ENCODE measurements at places on chromosomes 11 and 22.

- peak; percentile 66 for DNase-seq
- H3K4me3 ChIP-seq, result no peak overlapping the region
- no peak overlapping the region for H3K27ac ChIP-seq
- no peaks in the 10 kb centered on the region for H3K27me3 ChIP-seq
Observed at GRCh38 chr22:35023692-35024363, 42.1 kb upstream of the ISX start.

GRCh38 chr22:19546680-19547079, 22.5 kb upstream of the CLDN5 start:
- no peaks in the 10 kb centered on the region for H3K4me1 ChIP-seq
- H3K36me3 ChIP-seq, result no peaks in the 10 kb centered on the region
- H3K27me3 ChIP-seq, result no peaks in the 10 kb centered on the region
- no peak overlapping the region for H3K4me3 ChIP-seq
- no peak for DNase-seq

GRCh38 chr11:120121914-120122473, 15.9 kb downstream of the TRIM29 start:
- H3K36me3 ChIP-seq, result no peaks in the 10 kb centered on the region
- H3K27me3 ChIP-seq, result peaks cover 3% of the 10 kb centered on the region
- H3K4me3 ChIP-seq, result no peak overlapping the region
- no peak for DNase-seq

- no peak overlapping the region for H3K27ac ChIP-seq
- no peak for DNase-seq
- no peak overlapping the region for H3K4me3 ChIP-seq
Observed at GRCh38 chr22:30211124-30211820, 35.3 kb downstream of the LIF start.

- H3K4me1 ChIP-seq, result no peaks in the 10 kb centered on the region
- no peaks in the 10 kb centered on the region for H3K27me3 ChIP-seq
- no peak overlapping the region for H3K4me3 ChIP-seq
- DNase-seq, result no peak
- no peak overlapping the region for H3K27ac ChIP-seq
Observed at GRCh38 chr11:92536883-92537282, 312.3 kb downstream of the FAT3 start.

DNA sequence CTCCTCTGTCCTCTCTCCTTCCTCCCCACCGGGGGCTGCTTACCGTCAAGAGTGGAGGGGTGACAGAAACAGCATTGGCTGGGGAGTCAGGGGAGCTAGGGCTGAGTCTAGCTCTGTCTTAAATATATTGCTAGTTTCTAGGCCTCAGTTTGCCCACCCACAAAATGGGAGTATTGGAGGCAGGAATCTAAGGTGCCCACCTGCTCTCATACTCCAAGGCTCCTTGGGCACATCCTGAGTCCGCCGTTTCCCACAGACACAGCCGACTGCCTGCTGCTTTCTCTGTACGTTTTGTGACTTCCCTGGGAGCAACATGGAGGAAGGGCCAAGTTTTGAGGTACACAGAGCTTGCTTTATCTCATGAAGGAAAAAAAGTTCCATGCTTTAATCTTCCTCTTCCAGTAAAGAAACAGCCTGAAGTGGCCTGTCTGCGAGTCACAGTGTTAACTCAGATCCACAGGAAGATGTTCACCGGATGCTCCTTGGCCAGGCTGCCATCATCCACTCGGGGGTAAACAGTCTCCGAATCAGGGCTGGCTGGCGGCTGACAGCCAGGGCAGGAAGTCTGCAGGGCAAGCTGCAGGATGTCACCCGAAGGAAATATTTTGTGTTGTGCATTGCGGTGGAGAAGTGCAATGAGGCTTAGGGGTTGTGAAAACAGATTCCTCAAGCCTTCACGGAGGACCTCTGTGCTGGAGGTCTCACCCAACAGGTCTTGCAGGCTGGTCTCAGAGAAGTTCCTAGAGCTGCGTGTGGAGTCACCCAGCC, 11.0 kb upstream of the CERK start:
- H3K4me3 ChIP-seq, result no peak overlapping the region
- peak overlapping the region; percentile 76 for H3K27ac ChIP-seq
- H3K4me1 ChIP-seq, result peaks cover 45% of the 10 kb centered on the region
- H3K27me3 ChIP-seq, result no peaks in the 10 kb centered on the region
- DNase-seq, result no peak
- no peaks in the 10 kb centered on the region for H3K36me3 ChIP-seq

GRCh38 chr11:62646825-62647608, 604 bp upstream of the GANAB start:
- H3K4me3 ChIP-seq, result peak overlapping the region; percentile 100
- no peaks in the 10 kb centered on the region for H3K27me3 ChIP-seq
- H3K36me3 ChIP-seq, result no peaks in the 10 kb centered on the region

GRCh38 chr11:120060512-120060911, 77.4 kb downstream of the TRIM29 start:
- no peaks in the 10 kb centered on the region for H3K36me3 ChIP-seq
- DNase-seq, result no peak
- H3K4me3 ChIP-seq, result no peak overlapping the region
- H3K4me1 ChIP-seq, result no peaks in the 10 kb centered on the region

DNA sequence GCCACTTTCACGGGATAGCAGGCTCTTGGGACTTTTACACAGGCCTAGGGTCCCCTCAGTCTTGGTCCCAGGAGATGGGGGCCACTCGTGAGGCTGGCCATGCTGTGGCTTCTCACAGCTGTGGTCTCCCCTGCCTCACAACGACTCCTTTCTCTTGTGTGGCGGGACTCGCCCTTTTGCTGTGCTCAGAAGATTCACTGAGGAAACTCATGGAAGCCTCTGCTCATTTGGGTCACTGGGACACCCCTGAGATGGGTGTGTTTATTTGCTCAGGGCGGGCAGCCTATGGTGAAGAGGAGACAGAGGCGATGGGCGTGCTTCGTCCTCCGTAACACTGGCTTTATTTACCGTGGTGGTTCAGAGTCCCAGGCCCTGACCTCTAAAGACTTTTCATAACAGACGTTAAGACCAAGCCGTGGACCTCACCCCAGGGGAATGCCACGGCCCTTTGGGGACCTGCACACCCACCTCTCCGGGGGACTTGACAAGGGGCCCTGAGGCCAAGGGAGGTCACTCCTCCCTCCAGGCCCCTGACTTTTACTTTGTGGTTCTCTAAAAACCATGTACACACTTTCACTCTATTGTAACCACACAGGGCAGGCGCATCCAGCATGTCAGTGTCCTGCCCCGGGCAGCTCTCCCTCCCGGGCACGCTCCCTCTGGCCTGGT, 15.5 kb downstream of the TEF start:
- H3K27ac ChIP-seq, result no peak overlapping the region
- H3K27me3 ChIP-seq, result no peaks in the 10 kb centered on the region
- no peak overlapping the region for H3K4me3 ChIP-seq
- H3K36me3 ChIP-seq, result peaks cover 3% of the 10 kb centered on the region

DNA sequence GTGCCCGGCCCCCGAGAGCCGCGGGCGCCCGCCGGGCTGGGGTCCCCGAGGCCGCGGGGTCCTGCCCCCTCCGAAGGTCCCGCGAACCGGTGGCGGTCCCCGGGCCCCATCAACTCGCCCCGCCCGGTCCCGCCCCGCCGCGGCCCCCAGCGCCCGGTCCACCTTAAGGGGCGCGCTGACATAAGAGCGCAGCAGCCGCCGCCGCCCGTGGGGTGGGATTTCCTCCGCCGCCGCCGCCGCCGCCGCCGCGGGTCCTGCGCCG, at the start of gene ZDHHC8:
TSS of gene ZDHHC8 (plus strand) at position 208 of the 262 bp plus-strand sequence. CDS start 144 bp downstream, outside the sequence.
- H3K36me3 ChIP-seq, result peaks cover 17% of the 10 kb centered on the region
- H3K4me3 ChIP-seq, result peak within 1 kb of the TSS; percentile 96
- H3K27ac ChIP-seq, result peak within 1 kb of the TSS; percentile 80
- H3K4me1 ChIP-seq, result peaks cover 38% of the 10 kb centered on the region
- H3K27me3 ChIP-seq, result no peaks in the 10 kb centered on the region

GRCh38 chr11:74710281-74710938, 20.8 kb downstream of the CHRDL2 start:
- H3K4me1 ChIP-seq, result no peaks in the 10 kb centered on the region
- no peak overlapping the region for H3K27ac ChIP-seq
- H3K4me3 ChIP-seq, result no peak overlapping the region
- H3K27me3 ChIP-seq, result no peaks in the 10 kb centered on the region

GRCh38 chr11:66973956-66974580, 1.0 kb upstream of the C11orf86 start:
- no peaks in the 10 kb centered on the region for H3K36me3 ChIP-seq
- no peak overlapping the region for H3K27ac ChIP-seq
- H3K4me3 ChIP-seq, result no peak overlapping the region
- no peaks in the 10 kb centered on the region for H3K27me3 ChIP-seq

DNA sequence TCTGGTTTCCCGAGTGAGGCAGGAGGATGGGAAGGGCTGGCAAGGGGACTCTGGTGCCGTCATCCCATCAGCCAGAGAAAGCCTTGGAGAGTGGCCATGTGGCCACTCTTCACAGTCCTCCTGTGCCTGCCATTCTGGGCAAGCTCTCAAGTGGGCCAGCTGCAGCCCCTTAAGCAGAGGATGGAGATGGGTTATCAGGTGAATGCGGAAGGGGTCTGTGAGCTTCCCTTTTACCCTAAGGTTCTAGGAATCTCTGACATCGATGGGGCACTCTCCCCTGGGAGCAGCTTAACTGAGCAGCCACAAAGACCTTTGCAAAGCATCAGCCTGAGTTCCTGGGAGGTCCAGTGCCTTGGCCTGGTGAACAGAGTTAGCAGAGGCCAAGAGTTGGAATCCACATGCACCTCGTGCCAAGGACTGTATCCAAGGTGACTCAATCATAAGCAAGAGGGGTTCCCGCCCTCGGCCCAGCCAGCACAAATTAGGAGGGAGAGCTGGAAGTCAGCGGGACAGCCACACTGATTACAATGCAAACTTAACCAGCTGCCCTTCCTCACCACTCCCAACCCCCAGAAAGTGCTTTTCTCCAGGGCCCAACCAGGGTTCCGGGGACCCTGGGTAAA, 193.6 kb downstream of the BUD13 start:
- H3K4me1 ChIP-seq, result no peaks in the 10 kb centered on the region
- H3K4me3 ChIP-seq, result no peak overlapping the region
- H3K36me3 ChIP-seq, result no peaks in the 10 kb centered on the region
- H3K27me3 ChIP-seq, result peaks cover 20% of the 10 kb centered on the region
- H3K27ac ChIP-seq, result no peak overlapping the region

GRCh38 chr22:32531228-32531627, 56.6 kb downstream of the FBXO7 start:
- no peak overlapping the region for H3K4me3 ChIP-seq
- peaks cover 18% of the 10 kb centered on the region for H3K4me1 ChIP-seq
- H3K27ac ChIP-seq, result peak overlapping the region; percentile 64

DNA sequence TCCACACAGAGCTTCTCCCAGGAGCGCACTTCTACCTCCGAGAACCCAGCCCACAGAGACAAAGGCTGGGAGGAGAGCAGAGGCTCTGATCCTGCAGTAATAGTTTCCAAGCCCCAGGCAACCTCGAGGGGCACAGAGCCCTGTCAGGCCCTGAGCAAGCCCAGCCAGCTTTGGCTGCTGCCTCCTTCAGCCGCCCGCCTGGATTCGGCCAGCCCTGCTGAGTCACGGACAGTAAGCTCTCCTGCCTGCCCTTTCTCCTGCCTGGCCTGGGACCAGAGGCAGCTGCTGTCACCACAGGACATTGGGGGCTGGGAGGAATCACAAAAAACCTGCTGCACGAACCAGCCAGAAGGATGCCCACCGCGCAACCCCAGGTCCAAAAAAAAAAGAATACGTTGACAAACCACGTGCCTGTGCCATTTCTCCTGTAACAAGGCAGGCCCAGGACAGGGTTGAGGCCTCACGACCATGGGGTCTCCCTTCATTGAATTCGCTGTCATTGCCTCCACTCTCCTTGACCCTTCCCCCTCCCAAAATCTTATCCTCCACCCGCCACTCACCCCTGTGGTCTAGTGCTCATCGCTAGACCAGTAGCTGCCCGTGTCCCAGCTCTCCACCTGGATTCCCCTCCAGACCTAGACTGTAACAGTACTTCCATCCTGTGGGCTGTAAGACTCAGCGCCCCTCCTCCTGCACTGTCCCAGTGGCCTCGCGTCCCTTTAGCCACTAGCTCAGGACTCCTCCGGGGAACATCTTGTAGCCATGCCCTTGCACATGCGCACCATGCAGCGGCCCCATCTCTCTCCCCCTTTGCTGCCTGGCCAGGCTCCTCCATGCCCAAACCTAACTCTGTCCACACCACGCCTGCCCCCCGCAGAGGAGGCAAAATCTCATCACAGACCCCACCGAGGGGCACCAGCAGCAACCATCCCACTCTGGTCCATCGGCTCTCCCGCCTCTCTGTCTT, 7.4 kb upstream of the SLC22A12 start:
- no peaks in the 10 kb centered on the region for H3K27me3 ChIP-seq
- no peak overlapping the region for H3K27ac ChIP-seq
- no peak for DNase-seq
- H3K4me1 ChIP-seq, result no peaks in the 10 kb centered on the region
- no peak overlapping the region for H3K4me3 ChIP-seq
- H3K36me3 ChIP-seq, result no peaks in the 10 kb centered on the region

GRCh38 chr11:121890377-121890776, 225.6 kb downstream of the BLID start:
- H3K27me3 ChIP-seq, result no peaks in the 10 kb centered on the region
- no peaks in the 10 kb centered on the region for H3K36me3 ChIP-seq
- no peak overlapping the region for H3K4me3 ChIP-seq
- H3K27ac ChIP-seq, result no peak overlapping the region

DNA sequence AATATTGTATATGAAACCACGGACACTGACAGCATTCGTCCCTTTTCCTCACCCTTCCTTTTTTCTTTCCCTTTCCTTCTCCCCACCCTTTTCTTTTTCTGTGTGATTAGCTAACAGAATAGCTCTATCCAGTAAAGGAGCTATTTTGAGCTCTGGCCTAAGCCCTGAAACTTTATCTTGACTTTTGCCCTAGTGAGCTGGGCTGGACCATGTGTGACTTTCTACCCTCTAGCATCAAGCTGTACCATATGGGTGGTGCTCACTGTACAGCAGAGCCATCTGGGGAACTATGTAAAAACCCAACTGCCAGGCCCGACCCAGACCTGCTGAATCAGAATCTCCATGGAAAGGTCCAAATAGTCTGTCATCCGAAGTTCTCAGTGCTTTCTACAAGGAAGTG, 21.9 kb upstream of the PANX1 start:
- no peak overlapping the region for H3K4me3 ChIP-seq
- no peaks in the 10 kb centered on the region for H3K4me1 ChIP-seq
- no peak overlapping the region for H3K27ac ChIP-seq
- H3K27me3 ChIP-seq, result no peaks in the 10 kb centered on the region
- H3K36me3 ChIP-seq, result no peaks in the 10 kb centered on the region
- no peak for DNase-seq

GRCh38 chr11:124897674-124898262, at the start of gene ROBO4:
Gene ROBO4, minus strand, starts transcription at chr11:124897865. Its CDS starts 70 bp downstream, at chr11:124897795.
- H3K4me1 ChIP-seq, result no peaks in the 10 kb centered on the region
- peak within 1 kb of the TSS; percentile 57 for H3K4me3 ChIP-seq
- peak within 1 kb of the TSS; percentile 68 for H3K27ac ChIP-seq
- H3K36me3 ChIP-seq, result peaks cover 5% of the 10 kb centered on the region
- peaks cover 21% of the 10 kb centered on the region for H3K27me3 ChIP-seq
- DNase-seq, result peak; percentile 53

GRCh38 chr11:42465623-42466022, 846.2 kb upstream of the API5 start:
- no peaks in the 10 kb centered on the region for H3K36me3 ChIP-seq
- no peaks in the 10 kb centered on the region for H3K27me3 ChIP-seq
- no peak overlapping the region for H3K27ac ChIP-seq

All from psoas muscle (tissue), 8 donors.